AG10803 (cell line): ENCODE measurements at places on chromosomes 16 and 17.

DNA sequence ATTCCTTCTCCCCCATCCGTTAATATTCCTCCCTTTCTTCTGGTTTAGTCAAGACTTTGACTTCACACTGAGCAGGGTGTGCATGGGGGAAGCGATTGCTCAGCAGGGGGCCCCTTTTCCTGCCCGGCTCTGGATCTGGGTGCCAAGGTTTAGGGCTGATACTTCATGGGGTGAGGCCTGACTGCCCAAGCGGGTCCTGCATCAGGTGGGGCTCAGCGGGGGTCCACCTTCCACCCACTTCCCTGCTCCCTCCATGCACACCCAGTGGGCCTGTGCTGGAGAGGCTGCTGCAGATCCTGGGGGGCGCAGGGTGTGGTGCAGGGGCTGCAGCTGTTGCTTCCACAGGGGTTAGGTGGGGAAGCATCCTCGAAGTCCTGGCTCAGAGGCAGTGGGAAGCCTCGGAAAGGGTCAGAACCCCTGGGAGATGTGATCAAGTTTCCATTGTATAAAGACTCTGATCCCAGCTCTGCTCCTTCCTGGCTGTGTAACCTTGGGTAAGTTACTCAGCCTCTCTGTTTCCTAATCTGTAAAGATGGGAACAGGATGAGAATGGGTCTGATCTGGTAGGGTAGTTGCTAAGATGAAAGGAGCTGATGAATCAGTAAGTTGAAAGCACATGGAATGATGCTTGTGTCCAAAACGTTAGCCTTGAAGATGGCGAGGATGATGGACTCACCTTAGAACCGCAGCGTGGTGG is 53.3 kb downstream of the MGAT5B start:
- DNase-seq: no peak

GRCh38 chr17:32664936-32665583 is 178.3 kb downstream of the CDK5R1 start:
- no peak for DNase-seq

GRCh38 chr16:68384288-68385161 is 63.8 kb downstream of the SMPD3 start:
- no peak for DNase-seq

DNA sequence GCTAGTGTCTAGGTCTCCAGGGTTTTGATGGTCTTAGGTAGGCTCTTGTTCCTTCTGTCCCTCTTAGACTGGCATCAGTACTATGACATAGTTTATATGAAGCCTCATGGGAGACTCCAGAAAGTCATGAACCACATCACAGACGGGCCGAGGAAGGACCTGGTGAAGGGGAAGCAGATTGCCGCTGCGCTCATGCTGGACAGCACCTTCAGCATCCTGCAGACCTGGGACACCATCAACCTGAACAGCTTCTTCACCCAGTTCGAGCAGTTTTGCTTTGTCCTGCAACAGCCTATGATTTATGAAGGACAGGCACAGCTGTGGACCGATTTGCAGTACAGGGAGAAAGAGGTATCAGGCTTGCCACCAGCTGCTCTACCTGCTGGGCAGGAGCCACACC is 34.0 kb downstream of the RNF213 start:
- DNase-seq: no peak

- peak; percentile 82 for DNase-seq
Observed at GRCh38 chr17:66540131-66540781, 237.8 kb downstream of the PRKCA start.

DNA sequence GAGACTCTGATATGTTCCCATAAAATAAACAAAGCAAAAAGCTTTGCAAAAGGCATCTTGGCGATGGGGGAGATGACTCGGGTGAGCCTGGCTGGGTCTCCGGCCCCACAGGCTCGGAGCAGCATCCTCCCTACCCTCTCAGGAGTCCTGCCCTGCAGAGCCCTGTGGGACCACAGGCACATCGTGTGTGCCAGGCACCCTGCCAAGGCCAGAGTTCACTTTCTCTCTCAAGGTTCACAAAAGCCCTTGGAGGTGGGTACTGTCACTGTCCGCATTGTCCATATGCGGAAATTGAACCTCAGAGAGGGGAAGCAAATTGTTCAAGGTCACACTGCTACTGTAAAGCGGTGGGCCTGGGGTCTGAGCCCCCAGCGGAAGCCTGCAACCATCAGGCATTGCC is 48.5 kb downstream of the CRISPLD2 start:
- DNase-seq: no peak

- DNase-seq: peak; percentile 35
Observed at GRCh38 chr17:5485270-5486205, at the start of gene DERL2. Gene DERL2 (minus strand): TSS chr17:5486178. CDS start chr17:5486161, 17 bp downstream.

DNA sequence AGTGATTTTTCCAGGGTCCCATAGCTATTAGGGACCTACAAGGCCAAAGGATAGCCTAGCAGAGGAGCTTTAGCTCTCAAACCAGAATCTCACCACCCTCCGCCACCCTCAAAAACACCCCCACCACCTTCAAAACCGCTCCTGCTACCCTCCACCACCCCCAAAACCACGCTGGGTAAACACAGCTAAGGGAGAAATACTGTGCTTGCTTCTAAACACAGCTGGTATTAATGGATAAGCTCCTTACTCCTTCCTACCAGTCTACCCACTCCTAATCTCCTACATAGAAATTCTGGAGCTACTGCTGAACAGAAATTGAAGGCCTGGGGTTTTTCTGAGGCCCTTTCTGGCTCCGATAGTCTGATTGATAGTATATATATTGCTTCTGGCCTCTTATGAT is 2.2 kb upstream of the LPCAT2 start:
- no peak for DNase-seq

DNA sequence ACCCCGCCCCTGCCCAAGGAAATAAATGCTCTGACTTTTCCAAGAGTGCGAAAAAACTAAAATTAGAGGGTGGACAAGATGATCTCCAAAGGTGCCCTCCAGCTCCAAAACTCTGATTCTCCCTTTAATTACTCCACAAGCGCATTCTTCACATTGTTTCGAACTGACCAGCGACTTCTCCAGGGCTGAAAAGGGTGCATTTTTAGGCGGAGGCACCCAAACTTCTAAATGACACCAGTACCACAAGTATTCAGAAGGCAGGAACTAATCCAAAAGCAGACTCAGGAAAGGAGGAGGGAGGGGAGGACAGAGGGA is 750 bp downstream of the ZFHX3 start:
- DNase-seq: peak; percentile 97

GRCh38 chr17:78236362-78237127 is 5.1 kb downstream of the TMEM235 start:
- DNase-seq: no peak

- DNase-seq: peak; percentile 30
Observed at GRCh38 chr16:84667600-84668309, 19.4 kb downstream of the KLHL36 start.

GRCh38 chr16:48203974-48204824 is 39.9 kb upstream of the LONP2 start:
- no peak for DNase-seq

GRCh38 chr16:47599512-47599911 is 138.4 kb downstream of the PHKB start:
- DNase-seq: no peak

- no peak for DNase-seq
Observed at GRCh38 chr17:58279736-58280479, 827 bp downstream of the MPO start.

GRCh38 chr17:35795007-35795870 is at the start of gene MMP28:
Gene MMP28 (minus strand): TSS chr17:35795641. CDS start chr17:35795377, 264 bp downstream.
- no peak for DNase-seq

DNA sequence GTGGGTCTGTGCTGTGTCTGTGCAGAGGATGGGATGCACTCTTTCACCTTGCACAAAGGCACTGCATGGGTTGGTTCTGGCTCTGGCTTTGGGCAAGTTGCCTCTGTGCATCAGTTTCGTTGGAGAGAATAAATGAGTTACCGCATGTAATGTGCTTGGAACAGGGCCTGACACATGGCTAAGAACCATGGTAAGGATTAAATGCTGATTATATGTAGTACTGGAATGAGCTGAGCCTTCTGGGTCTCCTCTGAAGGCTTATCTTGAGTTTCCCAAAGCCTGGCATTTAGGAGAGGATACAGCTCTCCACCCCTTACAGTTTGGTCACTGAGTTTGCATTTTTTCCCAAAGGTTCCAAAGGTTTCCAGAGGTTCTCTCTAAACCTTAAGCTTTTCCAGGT is 69.1 kb downstream of the KSR1 start:
- DNase-seq: no peak

DNA sequence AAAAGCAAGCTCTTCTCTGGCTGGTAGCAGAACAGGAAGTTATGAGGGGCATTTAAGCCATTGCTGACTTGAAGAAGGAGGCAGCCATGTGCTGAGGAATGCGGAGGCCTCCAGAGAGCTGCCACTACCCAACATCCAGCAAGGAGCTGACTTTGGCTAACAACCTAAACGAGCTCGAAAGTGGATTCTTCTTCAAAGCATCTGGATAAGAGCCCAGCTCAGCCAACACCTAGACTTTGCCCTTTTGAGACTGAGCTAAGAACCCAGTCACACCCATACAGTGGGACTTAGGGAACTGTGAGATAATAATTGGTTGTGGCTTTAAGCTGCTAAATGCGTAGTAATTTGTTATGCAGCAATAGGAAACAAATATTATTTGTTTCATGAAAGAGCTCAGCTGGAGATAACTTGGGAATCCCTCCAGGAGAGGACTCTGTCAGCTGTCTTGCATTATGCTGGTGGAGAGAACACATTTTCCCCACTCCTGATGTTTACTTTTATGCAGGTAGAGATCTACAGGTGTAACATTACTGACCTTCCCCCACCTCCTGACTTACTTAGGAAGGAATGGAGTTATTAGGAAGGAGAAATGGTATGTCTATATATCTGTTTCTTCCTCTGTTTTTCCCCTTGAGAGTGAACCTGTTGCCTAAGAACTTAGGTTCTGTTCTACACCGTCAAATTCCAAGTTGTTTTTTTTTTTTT is 52.7 kb upstream of the ZNF629 start:
- no peak for DNase-seq

GRCh38 chr17:72788950-72789585 is 303.4 kb downstream of the SLC39A11 start:
- DNase-seq: peak; percentile 33

GRCh38 chr17:35765756-35766488 is 5.2 kb downstream of the C17orf50 start:
- no peak for DNase-seq

- DNase-seq: peak; percentile 88
Observed at GRCh38 chr16:80027007-80027965, 426.7 kb upstream of the MAF start.

DNA sequence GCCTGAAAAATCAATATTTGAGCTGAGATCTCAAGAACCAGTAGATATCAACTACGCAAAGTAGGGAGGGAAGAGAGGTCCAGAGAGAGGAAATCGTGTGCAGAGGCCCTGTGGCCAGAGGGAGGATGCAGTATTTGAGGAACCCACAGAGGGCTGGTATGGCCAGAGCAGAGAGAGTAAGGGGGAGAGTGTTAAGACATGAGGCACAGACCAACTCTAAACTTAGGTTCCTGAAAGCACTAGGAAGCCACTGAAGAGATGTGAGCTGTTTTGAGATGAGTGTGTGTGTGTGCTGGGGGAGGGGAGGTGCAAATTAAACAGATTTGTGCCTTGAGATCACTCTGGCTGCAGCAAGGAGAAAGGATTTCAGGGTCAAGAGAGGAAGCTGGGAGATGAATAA is 10.9 kb downstream of the SLC13A2 start:
- DNase-seq: no peak

- DNase-seq: no peak
Observed at GRCh38 chr17:2040942-2041560, 771 bp upstream of the OVCA2 start.

DNA sequence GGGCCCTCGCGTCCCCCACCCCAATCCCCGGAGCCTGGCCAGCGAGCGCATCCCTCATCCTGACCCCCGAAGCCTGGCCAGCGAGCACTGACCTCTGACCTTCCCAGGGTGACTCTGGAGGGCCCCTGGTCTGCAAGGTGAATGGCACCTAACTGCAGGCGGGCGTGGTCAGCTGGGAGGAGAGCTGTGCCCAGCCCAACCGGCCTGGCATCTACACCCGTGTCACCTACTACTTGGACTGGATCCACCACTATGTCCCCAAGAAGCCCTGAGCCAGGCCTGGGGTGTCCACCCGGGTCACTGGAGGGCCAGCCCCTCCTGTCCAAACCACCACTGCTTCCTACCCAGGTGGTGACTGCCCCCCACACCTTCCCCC is 2.3 kb downstream of the TPSD1 start:
- no peak for DNase-seq

- DNase-seq: peak; percentile 56
Observed at GRCh38 chr16:19926449-19927390, 42.1 kb upstream of the GPRC5B start.

DNA sequence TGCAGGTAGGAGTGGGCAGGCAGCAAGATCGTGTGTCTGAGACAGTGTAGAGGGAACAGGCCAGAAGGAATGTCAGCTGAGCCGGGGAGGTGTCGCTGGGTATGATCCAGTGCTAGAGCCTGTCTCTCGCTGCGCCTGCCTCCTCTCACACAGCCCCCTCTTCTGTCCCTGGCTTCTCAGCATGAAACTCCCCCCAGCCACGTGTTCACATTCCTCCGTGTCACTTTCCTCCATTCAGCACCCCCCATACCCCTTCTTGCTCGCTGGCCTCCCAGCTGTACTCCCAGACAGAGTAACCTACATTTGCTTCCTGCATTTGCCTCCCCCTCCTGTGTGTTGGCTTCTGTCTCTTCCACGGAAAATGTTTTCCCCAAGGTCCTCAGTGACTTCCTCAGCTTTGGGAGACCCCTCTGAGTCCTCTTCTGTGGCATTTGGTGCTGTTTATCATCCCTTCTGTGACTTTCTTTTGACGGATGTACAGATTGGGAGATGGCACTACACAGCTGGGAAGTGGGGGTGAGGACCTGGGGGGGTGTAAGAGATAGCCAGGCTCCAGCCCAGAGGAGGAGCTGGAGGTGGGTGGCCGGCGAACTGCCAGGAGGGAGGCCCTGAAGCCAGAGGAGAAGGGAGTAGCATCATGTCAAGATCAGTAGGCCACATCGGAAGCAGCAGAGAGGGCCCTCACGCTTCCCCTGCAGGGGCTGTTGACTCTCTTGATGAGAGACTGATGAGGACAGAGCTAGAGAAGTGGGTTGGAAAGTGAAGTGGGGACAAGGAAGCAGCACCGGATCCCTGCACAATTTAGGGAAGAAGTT is 19.2 kb downstream of the SGF29 start:
- DNase-seq: peak; percentile 7

DNA sequence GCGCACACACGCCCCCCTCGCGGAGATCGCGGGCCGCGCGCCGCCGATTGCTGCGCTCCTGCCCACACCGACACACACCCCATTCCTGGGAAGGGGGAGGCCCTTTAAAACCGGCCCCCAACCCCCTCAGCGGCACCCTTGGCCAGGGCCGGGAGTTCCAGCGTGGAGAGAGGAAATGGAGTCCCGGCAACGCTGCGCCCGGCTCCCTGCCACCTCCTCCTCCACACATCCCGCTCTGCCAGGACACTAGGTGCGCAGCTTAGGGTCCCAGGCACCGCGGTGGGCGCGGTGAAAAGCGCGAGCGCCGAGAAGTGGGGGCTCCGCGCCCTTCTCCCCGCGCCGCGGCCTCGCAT is 397 bp downstream of the CDC42EP4 start:
- DNase-seq: no peak

- peak; percentile 96 for DNase-seq
Observed at GRCh38 chr16:84643180-84643583, 5.1 kb upstream of the KLHL36 start.

GRCh38 chr16:77905374-77905920 is 116.9 kb upstream of the CLEC3A start:
- DNase-seq: no peak

GRCh38 chr17:9760266-9760665 is 31.1 kb downstream of the DHRS7C start:
- DNase-seq: no peak
